ENCODE measurements at places on chromosomes 11 and 22.

DNA sequence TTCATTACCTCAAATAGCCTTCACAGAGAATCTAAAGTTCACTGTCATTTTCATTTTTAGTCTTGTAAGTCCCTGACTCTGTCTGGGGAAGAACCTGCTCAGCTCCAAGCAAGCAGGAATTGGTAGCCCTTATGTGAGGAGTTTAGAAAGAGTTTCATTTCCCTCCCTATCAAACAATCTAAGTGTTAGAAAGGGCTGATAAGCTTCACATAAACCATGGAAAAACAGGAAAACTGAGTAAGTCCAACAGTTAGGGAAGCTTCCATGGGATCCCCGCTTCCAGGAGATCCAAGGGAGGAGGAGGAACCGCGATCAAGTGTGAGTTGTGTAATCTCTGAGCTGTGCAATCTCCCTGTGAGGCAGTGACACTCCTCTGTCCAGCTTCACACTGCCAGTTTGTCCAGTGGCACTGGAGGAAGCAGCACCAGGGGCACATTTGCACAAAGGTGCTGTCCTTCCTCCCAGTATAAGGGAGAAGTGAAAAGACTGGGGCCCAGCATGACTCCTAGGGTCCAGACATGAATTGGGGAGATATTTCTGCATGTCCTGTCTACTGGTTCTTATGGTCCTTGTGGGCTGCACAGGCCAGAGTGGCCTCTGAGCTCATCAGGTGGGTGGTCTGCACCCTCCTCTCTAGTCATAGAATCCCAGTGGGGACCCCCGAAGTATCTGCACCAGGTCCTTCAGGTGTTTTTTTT is 4.3 kb downstream of the PRAME start:
- DNase-seq: no peak

- DNase-seq: no peak
Observed at GRCh38 chr11:96538622-96539021, 148.8 kb downstream of the JRKL start.

DNA sequence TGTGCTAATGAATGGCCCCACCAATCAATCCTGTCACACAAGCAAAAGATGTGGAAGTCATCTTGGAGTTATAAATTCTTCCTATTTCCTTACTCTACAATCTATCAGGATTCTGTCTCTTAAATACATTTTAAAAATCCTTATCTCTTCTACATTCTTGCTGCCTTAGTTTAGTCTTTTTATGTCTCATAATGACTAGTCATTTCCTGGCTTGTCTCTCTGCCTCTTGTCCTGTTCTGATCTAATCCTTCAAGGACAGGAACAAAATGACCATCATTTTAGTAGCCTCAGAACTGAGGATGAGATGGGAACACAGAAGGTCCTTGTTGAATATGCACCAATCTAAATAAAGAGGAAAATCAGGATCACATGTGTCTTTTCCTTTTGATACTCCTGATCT is 56.6 kb upstream of the LIN7C start:
- peak; percentile 42 for DNase-seq

DNA sequence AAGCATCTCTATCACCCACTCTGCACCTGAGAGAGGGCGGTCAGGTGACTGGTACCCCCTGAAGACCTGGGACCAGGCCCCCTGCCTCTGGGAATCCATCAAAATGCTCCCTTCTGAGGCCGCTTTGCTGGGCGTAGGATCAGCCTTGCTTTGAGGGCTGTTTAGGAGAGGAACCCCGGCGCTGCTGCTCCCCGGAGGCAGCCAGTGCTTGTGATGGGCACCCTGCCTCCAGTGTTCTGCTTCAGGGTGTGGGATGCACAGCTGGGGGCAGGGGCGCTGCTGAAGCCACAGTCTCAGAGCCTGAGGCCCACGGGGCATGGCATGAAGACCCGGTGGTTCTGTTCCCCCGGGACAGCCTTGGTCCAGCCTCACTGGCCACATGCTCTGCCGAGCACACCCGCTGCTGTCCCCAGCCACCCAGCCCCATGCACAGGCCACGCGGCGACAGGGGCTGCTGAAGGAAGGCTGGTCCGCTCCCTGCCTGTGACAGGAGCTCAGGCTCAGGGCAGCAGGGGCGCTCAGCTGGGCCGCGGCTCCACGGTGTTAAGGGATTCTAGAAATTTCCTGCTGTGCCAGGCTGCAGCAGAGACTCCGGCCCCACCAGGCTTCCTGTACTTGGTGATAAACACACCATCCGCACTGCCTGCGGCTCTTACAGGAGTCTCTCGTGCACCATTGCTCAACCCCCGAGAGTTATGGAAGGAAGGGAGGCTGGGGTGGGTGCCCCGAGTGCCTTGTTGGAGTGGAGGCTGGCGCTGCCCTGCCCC is 91.0 kb downstream of the KCNQ1 start:
- DNase-seq: no peak

DNA sequence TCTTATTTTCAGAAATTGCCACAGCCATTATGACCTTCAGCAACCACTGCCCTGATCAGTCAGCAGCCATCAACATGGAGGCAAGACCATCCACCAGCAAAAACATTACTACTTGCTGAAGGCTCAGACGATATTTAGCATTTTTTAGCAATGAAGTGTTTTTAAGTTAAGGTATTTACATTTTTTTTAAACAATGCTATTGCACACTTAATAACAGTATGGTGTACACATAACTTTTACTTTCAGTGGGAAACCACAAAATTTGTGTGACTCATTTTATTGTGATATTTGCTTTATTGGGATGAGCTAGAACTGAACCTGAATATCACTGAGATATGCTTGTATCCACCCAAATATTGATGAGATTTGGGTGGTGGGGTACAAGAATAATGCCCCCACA is 110.9 kb downstream of the TSPAN18 start:
- peak; percentile 11 for DNase-seq

GRCh38 chr11:75668451-75669297 is at the start of gene MAP6:
MAP6 (minus strand) TSS chr11:75669038; CDS start chr11:75668369, 669 bp downstream.
- DNase-seq: no peak

DNA sequence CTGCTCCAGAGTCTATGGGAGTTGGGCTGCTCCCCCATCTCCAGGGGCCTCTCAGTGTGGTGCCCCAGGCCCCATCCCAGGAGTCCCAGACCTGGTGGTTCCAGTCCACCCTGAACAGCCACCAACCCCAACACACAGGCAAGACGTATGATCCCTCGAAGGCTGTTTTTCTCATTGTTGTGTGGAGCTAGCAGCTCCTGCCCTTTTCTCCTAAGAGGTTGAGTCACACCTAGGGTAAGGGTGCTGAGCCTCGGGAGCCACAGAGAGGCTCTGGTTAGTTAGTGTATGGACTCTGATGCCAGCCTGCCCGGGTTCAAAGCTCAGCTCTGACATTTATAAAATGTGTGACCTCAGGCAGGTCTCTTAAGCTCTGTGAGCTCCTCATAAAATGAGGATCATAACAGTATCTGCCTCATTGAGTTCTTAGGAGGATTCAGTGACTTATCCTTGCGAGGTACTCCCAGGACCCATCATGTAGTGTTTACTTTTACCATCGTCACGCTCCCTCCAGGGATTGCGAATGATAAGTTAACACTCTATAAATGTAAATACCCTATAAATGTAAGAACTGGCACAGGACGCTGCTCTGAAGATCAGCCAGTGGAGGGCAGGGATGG is 47.2 kb downstream of the FBLN1 start:
- DNase-seq: no peak

DNA sequence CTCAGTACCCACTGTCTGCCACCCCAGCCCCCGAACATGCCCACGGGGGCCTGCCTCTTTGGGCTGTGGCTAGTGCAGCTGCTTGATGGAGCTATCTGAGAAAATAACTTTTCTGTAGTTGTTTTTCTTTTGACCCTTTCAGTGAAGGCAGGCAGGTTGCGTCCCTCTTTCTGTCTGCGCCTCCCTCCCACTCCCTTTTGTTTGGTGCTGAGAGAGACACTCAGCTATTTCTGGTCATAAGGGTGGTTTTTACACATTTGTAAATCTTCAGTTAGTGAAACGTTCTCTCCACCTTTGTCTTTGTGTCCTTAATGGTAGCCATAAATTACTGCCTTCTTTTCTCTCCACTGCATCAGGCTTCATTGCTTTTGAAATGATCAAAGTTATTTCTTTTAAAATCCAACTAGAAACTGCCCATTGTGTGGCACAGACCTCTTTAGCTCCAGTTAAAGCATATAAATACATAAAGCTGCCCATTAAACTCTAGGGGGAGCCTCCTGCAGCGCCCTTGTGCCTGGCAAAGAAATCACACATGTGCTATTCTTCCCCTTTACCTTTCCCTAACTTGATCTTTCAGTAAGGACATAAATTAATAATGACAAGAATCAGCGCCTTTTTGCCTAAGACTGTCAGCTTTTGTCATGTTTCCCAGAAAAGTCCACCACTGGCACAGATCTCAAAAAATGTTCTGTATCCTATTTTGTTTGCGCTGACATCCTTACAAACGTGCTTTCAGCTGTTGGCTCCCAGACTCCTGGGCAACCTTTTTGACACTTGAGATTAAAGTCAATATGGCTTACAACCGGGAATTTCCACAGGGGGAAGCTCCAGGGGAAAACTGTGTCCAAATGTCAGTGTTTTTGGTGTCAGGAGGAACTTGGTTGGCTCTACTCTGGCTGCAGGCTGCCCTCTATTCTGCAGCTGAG is 1.7 kb upstream of the SCUBE2 start:
- no peak for DNase-seq

DNA sequence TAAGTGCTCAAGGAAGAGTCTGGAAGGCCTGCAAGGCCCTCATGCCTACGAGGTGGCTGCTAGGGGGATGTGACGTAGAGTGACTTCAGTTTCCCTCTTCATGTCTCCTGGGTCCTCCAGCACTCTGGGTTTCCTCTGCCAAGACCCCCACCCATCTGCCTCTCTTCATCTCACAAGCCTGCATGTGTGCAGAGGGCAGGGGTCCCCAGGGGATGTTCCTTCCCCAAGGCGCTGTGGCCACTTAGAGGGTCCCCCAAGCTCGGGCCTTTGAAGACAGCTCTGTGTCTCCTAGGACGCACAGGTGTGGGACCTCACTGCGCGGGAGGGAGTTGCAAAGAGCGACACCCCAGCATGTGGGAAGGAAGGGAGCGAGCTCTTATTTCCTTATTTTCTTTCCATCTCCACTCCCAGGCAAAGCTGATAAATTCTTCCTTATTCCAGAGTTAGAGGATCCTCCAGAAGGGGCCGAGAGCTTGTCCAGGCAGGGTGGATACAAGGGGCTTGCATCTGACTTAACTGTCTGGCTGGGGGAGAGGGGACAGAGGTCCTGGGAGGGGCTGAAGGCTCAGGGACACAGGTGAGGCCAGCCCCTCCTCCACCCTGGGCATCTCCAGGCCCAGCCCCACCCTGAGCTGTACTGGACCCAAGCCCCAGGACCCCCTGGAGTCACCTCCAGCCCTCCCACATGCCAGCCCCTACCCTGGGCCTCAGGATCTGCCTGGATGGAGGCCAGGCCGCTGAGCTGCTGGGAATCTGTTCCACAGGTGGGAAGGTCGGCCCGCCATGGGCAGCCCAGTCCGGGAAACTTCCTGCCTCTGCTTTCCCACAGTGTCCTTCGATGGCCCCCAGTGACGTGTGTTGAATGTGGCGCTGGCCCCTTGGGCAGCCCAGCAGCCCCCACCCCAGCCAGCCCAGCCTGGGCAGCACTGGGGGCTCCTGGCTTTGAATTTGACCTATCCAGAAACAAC is 59.7 kb upstream of the KCNQ1OT1 start:
- no peak for DNase-seq

DNA sequence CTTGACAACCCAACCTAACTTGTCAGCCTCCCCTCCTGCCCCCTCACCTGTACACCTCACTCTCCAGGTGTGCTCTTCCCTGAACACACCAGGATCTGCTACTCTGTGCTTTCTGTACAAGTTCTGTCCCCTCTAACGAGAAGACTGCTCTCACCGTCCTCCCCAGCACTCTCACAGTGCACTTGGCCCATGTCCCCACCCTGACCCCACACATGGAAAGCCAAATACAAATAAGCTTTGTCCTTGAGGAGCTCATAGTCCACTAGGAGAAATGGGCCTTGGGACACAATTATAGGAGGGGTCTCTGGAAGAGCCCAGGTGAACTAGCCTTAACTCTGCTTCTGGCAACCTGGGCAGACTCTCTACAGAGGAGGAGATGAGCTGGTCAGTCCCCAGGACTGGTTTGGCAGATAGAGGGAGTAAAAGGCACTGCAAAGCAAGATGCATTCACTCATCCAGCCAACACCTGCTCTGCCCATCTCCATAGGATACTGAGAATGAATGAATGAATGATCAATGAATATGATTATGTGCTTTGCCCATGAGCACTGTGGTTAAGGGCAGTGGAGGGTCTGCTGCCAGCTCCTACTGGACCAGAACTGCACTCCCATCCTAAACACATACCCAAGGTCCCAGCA is 9.9 kb downstream of the NIPSNAP1 start:
- no peak for DNase-seq

GRCh38 chr11:31788085-31788484 is 23.0 kb downstream of the PAX6 start:
- no peak for DNase-seq

DNA sequence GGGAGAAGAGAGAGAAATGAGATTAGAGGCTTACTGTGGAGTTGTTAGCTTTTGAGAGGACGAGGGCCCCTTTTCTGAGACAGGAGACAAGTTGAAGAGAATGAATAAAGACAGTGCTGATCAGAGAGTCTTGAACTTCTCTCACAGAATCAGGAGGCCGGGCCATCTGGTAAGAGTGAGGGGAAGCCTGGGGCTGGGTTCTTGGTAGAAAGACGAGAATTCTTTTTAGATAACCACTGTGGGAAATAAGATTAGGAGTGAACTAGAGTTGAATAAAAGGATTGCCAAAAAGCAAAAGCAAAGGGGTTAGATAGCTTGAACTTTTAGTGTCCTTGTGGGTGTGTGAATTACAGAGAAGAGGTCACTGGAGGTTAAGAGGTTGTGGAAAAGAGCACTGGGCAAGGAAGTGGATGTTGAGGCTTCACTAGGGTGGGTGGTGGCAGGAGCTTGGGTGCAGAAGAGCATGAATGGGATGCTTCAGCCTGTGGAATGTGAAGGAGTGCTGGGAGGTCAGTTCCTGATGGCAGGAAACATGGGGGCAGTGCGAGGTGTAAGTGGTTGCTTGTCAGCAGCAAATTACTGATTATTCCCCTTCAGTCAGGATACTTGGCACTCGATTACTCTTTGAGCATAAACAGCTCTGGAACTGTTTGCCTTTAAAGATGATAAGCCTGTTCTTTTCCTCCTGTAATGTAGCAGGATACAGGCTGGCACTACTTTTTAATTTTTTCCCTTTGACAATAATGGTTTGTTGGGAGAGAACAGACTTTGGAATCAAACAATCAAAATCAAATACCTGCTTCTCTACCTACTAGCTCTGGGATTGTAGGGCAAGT is 98.3 kb downstream of the ARHGAP42 start:
- no peak for DNase-seq

- no peak for DNase-seq
Observed at GRCh38 chr22:38067761-38068360, 10.7 kb downstream of the PICK1 start.

GRCh38 chr11:9285850-9286587 is 20.9 kb upstream of the DENND5A start:
- DNase-seq: no peak

DNA sequence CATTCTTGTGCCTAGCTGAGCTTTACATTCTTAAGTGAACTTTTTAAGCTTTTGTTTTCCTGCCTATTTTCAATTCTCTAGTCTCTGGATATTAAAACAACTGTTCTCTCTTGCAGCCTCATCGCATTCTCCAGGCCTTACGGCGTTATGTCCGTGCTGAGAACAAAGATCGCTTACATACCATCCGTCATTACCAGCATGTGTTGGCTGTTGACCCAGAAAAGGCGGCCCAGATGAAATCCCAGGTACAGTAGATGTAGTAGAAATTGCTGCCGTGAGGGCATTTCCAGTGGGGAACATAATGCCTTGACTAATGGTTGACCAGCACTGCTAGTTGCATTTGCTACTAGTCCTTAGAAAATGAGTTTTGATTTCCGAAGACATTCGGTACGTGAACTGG is 29.7 kb upstream of the ST14 start:
- DNase-seq: no peak

Data from non-pigmented ciliary epithelial cell (primary cell).